DMS153 (cell line): ENCODE measurements at places on chromosomes 5 and 9.

DNA sequence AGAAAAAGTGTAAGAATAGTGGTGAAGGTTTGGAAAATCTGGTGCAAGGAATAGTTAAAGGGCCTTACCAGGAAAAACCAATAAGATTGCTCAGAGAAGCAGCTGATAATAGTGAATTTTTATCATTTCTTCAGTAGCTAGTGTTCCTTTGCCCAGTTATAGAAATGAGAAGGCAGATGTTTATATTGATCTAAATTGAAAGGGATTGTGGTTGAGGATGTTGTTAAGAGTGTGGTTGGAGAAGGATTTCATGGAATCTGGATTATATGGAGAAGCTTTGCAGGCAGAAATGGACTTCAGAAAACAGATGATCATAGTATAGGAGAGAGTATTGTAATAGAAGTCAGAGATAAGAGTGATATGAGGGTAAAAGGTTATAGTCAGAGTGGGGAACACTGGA lies 102.6 kb downstream of the XRCC4 start:
- no peak for DNase-seq

DNA sequence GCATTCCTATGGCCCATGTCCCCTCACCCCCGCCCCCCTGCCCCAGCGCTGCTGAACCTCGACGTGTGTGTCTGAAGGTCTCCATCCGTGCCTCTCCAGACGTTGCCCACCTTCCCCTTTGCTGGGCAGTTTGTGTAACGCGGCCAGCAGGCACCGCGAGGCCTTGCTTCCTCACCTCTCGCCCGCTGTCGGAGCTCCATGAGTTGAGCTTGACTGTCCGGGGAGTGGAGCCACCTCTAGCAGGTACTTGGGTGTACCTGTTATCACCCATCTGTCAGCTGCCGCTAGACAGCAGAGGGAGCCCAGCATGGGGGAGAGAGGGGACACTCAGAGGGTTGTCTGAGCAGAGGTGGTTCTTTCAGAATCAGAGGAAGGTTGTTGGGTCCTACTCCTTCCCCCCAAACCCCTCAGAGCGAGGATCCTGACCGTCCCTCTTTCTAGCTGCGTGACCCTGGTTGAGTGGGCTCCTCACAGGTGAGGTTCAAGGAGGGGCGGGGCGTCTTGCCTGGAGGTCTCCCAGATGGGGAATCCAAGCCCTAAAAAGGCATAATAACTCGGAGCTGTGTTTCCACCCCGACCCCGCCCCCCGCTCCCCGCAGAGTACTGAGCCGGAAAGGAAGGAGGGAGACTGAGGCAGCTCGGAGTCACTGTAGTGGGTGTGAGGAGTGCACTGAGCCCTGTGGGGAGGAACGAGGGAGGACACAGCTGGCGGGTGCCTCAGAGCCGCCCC lies 184.7 kb downstream of the C9orf50 start:
- DNase-seq: no peak

DNA sequence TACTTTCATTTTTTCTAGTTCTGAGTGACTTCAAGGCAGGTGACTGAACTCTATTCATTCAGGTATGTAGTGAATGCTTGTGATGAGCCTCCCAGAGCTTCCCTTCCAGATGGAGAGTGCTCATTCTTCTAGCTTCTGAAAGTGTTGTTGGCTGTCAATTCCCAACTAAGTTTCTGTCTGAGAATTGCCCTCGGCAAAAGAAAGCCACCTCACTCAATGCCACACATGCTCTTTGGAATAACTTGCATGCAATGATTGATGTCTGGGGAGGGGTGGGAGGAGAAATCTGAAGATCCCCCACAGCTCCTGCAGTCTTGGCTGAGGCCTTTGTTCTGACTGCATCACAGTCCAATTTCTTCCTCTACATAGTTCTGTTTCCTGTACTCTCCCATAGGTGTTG lies 123.1 kb upstream of the C6 start:
- DNase-seq: no peak

DNA sequence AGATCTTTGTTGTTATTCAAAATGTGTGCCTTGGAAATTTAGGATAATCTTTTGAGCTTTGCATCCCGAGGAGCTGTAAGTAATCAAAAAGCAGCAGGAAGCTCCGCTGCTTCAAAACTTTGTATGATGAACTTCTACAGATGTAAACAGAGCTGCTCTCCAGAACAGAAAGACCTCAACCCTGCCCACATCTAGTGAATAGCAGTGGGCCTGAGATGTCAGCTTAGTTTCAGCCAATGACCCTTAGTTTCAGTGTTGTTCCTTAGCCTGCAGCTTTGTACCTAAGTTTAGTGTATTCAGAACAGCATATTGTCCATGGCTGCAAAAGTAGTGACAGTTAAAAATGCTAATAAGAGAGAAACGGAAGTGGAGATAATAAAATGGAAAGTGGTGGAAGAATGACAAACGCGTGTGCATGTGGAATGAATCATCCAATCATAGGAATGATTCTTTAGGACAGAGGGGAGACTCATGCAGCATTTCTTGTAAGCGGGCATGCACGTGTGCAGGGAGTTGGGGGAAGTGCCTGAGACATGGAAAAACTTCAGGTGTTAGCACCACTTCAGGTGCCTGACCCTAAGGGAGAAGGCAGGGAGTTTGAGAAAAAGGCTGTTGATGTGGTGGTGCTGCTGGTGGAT lies 24.9 kb downstream of the SNX24 start:
- no peak for DNase-seq

- no peak for DNase-seq
Observed at GRCh38 chr9:123493627-123494026, 137.6 kb downstream of the CRB2 start.

DNA sequence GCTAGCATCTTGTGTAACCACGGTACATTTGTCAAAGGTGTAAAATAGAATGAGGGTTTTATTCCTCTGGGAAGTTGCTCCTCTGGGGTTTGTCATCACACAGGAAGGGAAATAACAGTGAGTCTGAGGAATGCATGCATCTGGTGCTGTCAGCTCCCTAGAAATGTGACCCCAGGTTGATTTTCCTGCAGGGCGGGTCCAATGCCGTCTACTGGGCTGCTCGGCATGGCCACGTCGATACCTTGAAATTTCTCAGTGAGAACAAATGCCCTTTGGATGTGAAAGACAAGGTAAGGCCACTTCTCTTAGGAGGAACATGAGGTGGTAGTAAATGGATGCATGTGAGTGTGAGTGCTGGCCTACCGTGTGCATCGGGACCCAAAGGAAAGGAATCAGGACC lies 78.8 kb upstream of the CTSL start:
- no peak for DNase-seq

GRCh38 chr5:88825584-88826315 lies 57.2 kb downstream of the MEF2C start:
- DNase-seq: no peak

- DNase-seq: no peak
Observed at GRCh38 chr5:106361905-106362304, 1308.8 kb downstream of the EFNA5 start.

DNA sequence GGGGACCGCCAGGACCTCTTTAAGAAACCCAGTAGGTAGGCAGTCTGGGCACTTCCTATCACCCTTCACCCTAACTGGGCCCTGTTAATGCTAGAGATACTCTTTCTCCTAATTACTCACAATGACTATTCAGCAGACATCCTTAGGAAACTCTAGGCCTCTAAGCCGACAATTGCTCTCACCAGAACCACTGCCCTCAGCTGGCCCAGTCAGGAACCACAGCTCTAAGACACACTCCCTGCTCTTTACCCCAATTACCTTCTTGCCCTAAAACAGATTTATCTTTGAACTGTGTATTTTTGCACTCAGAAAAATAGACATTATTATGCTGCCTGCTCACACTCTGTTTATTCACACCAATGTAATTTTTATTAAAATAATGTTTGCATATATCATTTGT lies 432.6 kb upstream of the SLC30A5 start:
- DNase-seq: no peak

DNA sequence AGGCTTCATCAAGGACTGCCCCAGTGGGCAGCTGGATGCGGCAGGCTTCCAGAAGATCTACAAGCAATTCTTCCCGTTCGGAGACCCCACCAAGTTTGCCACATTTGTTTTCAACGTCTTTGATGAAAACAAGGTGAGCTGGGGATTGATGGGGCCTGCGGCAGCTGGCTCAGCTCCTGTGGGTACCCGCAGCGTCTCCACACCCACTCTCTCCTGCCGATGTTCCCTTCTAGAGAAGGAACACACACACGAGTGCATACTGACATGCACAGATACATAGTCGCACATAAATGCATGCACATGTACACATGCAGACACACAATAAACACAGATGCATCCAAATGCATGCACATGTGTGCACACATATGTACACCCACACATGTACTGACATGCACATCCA lies 45.6 kb downstream of the NCS1 start:
- DNase-seq: no peak

GRCh38 chr5:79008362-79008761 lies 23.3 kb upstream of the ARSB start:
- DNase-seq: no peak

DNA sequence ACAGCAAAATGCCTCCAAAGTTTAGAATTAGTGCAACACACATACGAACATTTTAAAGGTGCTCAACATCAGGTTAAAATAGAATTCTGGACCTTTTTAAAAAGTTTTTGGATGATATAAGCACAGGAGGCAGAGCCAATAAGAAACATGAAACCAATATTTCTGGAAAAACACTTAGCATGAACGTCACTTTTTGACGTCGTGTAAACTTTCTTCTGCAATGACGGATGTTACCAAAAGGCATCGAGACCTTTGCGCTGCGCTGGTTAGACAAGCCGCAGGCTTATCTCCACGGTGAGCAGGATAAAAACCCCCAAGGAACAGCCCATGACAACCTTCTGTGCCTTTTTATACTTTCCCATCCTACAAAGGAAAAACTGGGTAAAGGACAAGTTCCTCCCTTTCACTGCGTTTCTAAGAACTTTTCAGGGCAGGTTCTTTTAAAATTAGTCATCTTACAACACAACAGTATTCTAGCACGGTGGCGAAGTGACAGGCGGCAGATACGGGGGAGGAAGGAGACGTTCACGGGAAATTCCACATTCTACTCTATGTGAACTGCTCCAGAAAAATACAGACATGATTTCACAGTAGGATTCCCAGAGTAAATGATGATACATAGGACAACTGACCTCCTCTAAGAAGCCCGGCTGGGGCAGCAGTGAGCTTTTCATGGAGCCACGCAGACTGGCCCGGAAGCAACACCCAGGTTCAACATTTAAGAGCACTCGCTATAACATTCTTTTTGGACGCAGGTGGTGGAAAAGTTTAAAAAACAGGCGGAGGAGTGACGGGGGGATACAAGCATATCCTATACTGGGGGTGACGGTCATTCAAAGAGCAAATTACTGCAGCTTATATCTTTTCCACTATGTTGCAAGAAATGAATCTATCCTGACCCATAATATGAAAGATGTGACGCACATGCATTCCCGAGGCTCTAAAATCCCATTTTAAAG lies 52.4 kb downstream of the USP20 start:
- DNase-seq: peak; percentile 29

GRCh38 chr5:174313615-174314014 lies 268.1 kb downstream of the NSG2 start:
- no peak for DNase-seq

GRCh38 chr9:101705135-101705661 lies 33.2 kb downstream of the GRIN3A start:
- DNase-seq: peak; percentile 71
